ENCODE measurements at places on chromosomes 2 and 18.

- no peak for DNase-seq
Measured at GRCh38 chr2:37669446-37669845, 2.0 kb downstream of the CDC42EP3 start.

DNA sequence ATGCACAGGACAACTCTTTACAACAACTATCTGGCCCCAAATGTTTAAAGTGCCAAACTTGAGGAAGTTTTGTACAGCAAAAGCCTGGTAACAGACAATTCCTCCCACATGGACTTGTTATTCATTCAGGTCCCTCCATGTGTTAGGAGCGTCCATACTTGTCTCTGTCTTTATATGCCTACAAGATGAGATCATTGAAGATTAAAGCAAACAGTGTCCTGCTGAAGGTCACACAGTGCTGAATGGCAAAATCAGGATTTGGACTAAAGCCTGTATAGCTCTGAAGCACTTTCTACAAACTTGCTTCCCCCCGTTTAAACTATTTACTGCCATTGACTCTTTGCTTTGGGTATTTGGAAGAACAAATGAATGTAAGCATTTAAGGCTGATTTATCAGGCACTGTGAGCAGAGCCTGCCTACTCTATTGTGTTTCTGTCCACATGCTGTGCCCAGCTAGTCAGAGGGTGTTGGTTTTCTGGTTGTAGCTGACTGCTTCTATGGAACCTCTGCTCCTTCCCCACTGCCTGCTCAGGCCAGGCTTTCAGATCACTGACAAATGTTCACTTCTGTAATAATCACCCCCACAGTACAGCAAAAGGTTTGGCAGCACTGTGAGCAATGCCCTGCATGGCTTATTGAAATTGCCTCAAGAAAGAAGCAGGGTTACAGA, 274.3 kb downstream of the THSD7B start:
- no peak for DNase-seq

DNA sequence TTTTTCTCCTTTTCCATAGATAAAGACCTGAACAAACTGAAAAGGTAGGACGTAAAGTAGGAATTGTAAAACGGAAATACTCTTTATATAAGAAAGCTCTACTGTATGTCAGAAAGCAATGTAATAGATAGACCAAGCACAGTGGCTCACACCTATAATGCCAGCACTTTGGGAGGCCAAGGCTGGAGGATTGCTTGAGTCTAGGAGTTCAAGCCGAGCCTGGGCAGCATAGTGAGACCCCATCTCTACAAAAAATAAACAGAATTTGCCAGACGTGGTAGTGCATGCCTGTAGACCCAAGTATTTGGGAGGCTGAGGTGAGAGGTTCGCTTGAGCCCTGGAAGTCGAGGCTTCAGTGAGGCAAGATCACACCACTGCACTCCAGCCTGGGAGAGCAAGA, 7.6 kb downstream of the ZNF397 start:
- DNase-seq = no peak

DNA sequence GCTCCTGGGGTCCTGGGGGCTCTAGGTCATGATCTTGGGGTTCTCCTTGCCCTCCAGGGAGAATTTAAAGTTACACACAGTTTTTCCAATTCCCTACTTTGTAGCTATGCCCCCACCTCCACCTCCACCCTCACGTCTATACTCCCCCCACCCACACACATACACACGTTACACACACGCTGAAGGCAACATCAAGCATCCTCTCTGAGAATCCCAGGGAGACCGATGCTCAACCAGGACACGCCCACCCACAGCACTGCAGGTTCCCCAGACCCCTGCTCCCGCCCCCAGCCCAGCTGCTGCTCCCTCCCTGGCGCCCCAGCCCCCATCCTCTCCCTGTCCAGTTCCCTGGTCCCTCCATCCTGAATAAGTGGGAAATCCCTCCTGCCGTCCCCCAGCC, 6.4 kb upstream of the TNS1 start:
- DNase-seq = no peak

DNA sequence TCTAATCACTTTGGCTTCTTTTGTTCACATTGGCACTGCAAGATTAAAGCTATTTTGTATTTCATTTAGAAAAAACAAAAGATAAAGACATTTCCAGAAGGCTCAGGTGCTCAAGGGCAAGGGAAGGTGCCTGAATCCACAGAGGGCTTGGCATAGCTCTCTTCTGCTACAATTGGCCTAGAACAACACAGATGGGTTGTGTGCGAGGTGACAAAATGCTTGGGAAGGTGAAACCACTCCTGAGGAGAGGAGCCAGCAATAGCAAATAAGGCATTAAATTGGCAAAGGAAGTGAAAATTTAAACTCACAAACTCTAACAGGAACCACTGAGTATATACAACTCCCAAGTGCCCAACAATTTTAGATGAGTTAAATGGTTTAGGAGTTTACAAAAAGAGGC, 1290.4 kb upstream of the CHAC2 start:
- DNase-seq = no peak
